ENCODE measurements at places on chromosomes 2 and 18. TPM values are rescaled to one million over a fixed set of nuclear protein-coding genes. Genes with fewer than 3 reads are reported as not detected.

The TLX2 gene
- not detected for total RNA-seq

The CNRIP1 gene
- total RNA-seq, result 0.96 TPM

The TEX44 gene
- total RNA-seq, result not detected

The TMEM198 gene
- total RNA-seq, result under 0.01 TPM

The TMEM200C gene
- under 0.01 TPM for total RNA-seq

The LHCGR gene
- not detected for total RNA-seq

The ADAM23 gene
- 0.24 TPM for total RNA-seq

The DOK6 gene
- under 0.01 TPM for total RNA-seq

The CRYGC gene
- not detected for total RNA-seq

The AGAP1 gene
- 16.0 TPM for total RNA-seq

The PRSS56 gene
- not detected for total RNA-seq

The IL1F10 gene
- not detected for total RNA-seq

The USP37 gene
- 13.6 TPM for total RNA-seq

The RFX8 gene
- not detected for total RNA-seq

The ITPRIPL1 gene
- 3.6 TPM for total RNA-seq

The CBLN2 gene
- total RNA-seq, result not detected

The ACTG2 gene
- not detected for total RNA-seq

The CDH20 gene
- not detected for total RNA-seq

The FRZB gene
- total RNA-seq, result under 0.01 TPM

The GTF2A1L gene
- not detected for total RNA-seq

The OXER1 gene
- total RNA-seq, result not detected

The CNTNAP5 gene
- total RNA-seq, result not detected

Data from tracheal epithelial cell (primary cell).